ENCODE measurements at places on chromosomes 2 and 18. TPM values are rescaled to one million over a fixed set of nuclear protein-coding genes. Genes with fewer than 3 reads are reported as not detected.

Gene DOCK10
- 181 TPM for total RNA-seq

Gene CPSF3
- 30.7 TPM for total RNA-seq

Gene CSRNP3
- total RNA-seq, result not detected

Gene CAPN14
- total RNA-seq, result 0.33 TPM

Gene DNAJC5G
- total RNA-seq, result not detected

Gene SPP2
- total RNA-seq, result not detected

Gene GPR55
- 0.09 TPM for total RNA-seq

Gene NTSR2
- total RNA-seq, result not detected

Measured in natural killer cell (primary cell).